Tibial artery (tissue), 4 donors: ENCODE measurements at places on chromosomes 4 and X.
A peak's percentile ranks its signal among the peaks of the same experiment; 100 is the strongest.

GRCh38 chrX:32276153-32276552, 935.2 kb downstream of the DMD start:
- DNase-seq: no peak

DNA sequence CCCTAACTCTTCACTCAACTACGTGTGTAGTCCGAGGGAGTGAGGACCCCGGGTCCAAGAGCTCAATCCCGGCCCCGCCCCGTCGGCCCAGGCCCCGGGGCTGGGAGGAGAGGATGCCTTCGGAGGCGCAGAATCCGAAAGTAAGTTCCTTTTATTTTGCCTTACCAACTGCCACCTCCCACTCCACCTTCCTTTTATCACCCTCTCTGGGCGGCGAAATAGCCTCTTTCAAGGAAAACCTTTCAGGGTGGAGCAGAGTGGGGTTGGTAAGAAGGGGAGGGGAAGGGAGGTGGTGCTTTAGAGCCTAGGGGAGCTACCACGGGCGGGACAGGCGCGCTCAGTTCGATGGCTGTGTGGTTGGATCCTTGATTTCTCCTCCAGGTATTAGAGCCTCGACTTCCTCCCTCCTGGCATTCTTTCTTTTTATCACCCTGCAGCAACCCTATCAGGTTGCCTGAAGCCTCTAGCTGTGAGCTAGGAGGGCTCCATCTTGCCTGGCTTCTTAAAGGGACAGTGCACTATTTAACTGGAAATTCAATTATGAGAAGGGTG, 191.2 kb downstream of the RRAGB start:
- no peak for DNase-seq

DNA sequence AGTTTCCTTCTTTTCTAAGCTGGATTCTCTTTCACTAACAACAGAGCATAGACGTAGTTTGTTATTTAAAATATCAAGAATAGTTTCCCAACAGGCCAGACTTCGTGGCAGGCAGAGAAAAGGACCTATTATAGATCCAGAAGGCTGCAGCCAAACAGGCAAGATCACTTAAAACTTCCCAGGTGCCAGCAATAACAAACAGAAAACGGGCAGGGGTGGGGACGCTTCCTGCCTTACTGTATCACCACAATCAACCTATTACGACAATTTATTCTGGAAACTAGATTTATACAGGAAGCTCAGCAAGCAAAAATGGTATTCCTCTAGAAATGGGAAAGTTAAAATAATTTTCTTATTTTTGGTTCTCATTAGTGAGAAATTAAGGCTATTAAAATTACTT, 22.1 kb downstream of the RWDD4 start:
- no peak for DNase-seq

- DNase-seq: no peak
Observed at GRCh38 chr4:16129336-16129735, 45.5 kb upstream of the PROM1 start.

DNA sequence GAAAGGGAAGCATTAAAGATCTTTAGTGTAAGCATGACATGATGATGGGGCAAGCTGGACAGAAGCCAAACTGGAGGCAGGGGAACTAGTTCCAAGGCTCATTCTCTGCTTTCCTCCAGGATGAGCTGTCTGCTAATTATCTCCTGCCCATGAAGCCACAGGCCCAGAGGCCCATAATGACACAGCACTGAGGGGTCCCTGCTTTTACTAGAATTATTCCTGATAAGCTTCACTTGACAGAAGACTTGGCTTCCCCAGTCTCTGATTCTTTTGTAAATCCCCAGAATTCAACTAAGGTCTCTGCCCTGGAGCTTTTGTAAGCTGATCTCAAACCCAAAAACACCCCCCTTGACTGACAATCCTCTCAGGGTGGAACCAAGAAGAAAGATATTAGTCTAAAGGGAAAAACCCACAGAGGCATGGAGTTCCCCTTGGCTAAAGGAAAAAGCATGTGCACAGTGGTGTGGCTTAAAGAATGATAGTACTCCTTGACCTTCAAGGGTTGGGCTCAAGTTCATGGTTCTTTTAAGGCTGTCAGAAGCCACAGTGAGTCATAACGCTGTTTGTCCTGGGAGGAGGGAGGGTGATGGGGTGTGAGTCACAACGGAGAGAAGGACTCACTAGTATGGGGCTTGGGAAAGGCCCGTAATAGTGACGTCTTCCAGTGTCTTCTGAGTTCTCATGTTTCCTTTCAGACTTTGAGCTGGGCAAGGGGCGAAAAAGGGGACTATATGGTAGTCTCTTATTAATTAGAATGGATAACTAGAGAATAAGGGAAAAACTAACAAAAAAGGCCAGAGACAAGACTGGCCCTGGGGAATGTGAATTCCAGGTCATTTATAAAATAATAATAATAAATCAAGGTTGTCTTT, 146.0 kb upstream of the CPEB2 start:
- DNase-seq: peak; percentile 87

GRCh38 chr4:98470831-98471230, 187.6 kb downstream of the TSPAN5 start:
- DNase-seq: no peak

DNA sequence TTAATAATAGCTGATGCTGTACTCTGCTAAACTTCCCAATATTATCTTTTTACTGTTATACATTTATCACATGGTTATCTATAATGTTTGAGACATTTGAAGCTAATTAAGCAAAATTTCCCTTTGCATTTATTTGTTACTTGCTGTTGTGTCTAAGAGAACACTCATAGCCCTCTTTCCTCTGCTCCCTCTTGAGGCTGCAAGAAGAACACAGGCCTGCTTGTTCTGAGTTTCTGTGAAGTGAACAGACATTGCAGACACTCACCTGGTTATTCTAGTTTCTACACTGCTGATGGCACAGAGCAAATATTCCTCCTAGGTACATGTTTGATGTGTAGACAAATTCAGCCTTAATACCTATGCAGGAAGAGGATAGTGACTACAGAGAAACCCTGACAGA, 367.8 kb downstream of the GASK1B start:
- DNase-seq: no peak

- DNase-seq: no peak
Observed at GRCh38 chr4:151484396-151485102, 75.6 kb downstream of the FHIP1A start.

DNA sequence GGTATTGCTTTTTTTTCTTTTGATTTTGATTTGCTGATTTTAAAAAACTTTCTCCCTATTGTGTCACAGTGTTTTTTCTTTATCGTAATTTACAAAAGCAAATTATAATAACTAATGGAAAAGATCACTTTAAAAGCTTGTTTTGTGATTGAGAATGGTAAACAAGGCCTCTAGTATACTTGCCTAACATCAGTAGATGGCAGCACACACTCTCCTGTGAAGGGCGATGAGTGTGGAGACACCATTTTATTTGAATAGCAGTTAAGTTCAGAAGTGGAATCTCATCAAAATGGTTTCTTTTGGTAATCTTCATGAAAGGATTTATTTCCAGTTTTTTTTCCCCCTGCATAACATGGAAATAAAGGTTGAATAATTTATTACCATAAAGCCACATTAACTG, 72.3 kb downstream of the PAK3 start:
- DNase-seq: no peak

DNA sequence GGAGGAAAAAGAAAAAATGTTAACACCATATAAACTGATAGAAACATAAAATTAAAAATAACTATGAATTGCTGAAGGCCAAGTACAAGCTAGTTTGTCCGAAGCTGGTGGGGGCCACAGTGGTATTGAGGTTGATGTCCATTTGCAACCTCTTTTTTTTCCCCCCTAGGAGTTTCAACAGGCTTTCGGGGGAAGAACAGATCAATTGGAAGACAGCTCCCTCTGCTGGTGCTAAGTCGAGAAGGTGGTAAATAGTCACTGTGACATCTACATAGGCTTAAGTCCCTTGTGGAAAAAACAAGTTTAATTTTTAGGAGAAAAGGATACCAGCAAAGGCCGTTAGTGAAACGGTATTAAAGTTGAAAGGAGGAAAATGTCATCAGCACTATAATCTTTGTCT, 115.7 kb upstream of the ZXDA start:
- DNase-seq: no peak

DNA sequence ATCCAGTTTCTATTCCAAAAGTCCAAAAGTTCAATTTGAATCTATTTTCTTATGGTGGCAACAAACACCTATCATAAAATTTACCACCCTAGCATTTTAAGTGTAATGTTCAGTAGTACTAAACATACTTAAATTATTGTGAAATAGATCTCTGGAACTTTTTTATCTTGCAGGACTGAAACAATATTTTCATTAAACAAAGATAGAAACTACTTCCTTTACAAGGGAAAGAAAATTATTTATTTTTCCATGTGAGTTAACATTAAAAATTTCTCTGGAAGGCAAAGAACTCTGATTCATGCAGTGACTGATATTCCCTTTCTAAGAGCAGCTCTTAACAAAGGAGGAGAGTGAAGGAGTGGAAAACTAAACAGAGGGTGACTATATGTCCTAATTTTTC, 40.2 kb downstream of the ADH7 start:
- no peak for DNase-seq

GRCh38 chr4:13947921-13948320, 320.4 kb upstream of the BOD1L1 start:
- no peak for DNase-seq

DNA sequence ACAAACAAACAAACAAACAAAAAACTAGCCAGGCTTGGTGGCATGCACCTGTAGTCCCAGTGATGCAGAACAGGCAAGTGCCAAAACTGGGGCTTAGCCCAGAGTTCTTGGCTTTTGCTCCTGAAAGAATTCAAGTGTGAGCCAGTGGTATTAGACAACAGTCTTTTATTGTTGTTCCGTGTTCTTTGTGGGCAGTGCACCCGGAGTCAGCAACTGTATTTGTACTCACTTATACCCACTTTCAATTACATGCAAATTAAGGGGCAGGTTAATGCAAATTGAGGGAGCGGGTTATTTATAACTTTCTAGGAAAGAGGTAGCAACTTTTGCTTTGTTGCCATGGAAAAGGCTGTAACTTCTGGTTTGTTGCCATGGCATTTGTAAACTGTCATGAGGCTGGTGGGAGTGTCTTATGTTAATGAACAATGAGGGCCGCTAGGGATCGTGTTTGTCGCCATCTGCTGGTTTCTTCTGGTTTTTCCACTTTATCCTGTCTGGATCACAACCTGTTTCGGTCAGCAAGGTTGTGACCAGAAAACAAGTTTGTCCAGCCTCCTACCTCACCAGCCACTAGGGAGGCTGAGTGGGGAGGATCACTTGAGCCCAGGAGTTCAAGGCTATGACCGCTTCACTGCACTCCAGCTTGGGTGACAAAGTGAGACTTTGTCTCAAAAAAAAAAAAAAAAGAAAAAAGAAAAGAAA, 88.8 kb upstream of the ESX1 start:
- no peak for DNase-seq

GRCh38 chrX:148947399-148947975, 447.1 kb downstream of the AFF2 start:
- no peak for DNase-seq

GRCh38 chr4:77169481-77169880, 12.5 kb downstream of the CCNG2 start:
- no peak for DNase-seq

DNA sequence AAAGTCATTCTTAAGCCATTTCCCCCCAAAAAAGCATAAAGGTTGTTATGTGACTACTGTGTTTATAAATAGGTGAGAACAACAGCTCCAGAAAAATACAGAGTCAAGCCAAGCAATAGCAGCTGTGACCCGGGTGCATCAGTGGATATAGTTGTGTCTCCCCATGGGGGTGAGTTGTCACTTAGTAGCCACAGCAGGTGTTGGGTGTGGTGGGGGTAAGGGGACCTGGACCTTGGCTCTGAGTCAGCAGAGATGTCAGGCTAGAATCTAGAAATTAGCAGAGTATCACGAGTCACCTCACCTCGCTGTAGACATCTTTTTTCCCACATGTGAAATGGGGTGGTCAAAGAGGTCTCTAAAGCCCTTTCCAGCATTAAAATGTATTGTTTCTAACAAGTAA, 42.4 kb downstream of the MOSPD2 start:
- no peak for DNase-seq

- peak; percentile 23 for DNase-seq
Observed at GRCh38 chr4:2608291-2608690, 71.8 kb downstream of the FAM193A start.

DNA sequence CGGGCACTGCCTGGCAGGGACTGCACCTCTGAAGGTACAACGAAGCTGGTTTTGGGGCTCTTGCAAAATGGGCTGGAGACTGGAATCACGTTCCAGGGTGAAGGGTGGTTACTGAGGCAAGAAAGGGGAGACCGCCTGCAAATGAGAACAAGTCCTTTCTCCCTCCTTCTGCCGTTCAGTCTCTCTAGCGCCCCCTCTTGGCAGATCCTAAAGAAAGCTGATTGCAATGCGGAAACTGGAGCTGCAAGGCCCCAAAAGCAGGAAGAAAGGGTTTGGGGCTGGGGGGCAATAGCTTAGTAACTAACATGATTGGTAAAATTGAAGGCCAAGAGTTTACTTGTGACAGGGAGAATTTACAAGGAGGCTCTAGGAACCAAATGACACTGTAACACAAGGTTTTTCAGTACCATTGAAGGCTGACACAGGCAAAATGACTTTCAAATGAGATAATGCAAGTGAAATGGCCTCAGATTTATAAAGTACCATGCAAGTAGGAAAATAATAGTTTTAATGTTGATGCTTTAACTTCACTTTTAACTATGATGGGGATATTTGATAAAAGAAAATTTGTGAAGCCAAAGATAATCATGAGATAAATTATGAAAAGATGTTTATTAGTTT, 222.7 kb upstream of the HAND2 start:
- no peak for DNase-seq

DNA sequence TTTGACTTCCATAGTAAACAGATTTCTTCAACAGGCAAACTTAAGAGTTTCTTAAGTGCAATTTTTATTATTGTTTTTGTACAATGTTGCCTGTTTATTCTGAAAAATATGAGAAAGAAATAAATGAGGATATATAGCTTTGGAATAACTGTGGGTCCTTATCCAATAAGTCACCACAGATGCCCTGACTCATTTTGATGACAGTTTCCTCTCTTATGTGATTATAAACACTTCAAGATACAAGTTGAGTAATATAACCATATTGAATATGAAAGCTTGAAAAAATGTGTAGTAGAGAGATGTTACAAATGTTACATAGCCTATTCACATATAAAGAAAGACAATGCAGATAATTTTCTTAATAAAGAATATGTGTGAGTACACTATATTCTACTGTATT, 931.6 kb downstream of the RAPGEF2 start:
- DNase-seq: no peak

- no peak for DNase-seq
Observed at GRCh38 chr4:4415806-4416805, 29.2 kb downstream of the NSG1 start.

GRCh38 chrX:124557976-124558375, 211.6 kb downstream of the SH2D1A start:
- no peak for DNase-seq

- DNase-seq: no peak
Observed at GRCh38 chrX:27728291-27728690, 79.5 kb upstream of the MAGEB10 start.

GRCh38 chr4:118296729-118297128, 56.1 kb downstream of the PRSS12 start:
- no peak for DNase-seq

GRCh38 chr4:67725132-67725531, 24.2 kb upstream of the UBA6 start:
- no peak for DNase-seq

- no peak for DNase-seq
Observed at GRCh38 chr4:112526061-112526460, 10.1 kb upstream of the NEUROG2 start.
